Activated naive CD4-positive, alpha-beta T cell treated with anti-CD3 and anti-CD28 coated beads for 36 hours (primary cell): ENCODE measurements at places on chromosomes 1 and 21. TPM values are rescaled to one million over a fixed set of nuclear protein-coding genes. Genes with fewer than 3 reads are reported as not detected.

Gene SYCP1
- total RNA-seq, result not detected

Gene TMEM52
- not detected for total RNA-seq

Gene LCE2B
- total RNA-seq, result not detected

Gene G0S2
- total RNA-seq, result 139 TPM

Gene LCE1A
- total RNA-seq, result not detected
